Naive thymus-derived CD8-positive, alpha-beta T cell (primary cell): ENCODE measurements at places on chromosomes 5 and 9.

DNA sequence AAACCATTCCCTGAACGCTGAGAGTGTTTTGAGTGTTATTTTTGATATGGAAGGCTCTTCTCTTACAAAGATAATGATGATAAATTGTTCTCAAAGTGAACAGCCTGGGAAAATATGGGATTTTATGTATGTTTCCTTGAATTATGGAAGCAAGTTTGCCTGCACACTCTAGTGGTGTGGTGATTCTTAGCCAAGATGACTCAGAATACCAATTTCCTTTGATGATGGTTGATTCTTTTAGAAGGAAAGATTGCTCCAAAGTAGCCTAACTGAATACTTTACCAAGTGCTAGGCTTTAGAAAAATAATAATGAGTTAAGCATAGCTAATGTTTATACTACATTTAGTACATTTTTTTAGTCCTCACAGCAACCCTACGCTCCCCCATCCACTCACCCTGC is 243.4 kb downstream of the EBF1 start:
- no peaks in the 10 kb centered on the region for H3K27me3 ChIP-seq
- H3K36me3 ChIP-seq = no peaks in the 10 kb centered on the region
- peak overlapping the region; percentile 3 for H3K27ac ChIP-seq
- H3K4me1 ChIP-seq = peaks cover 4% of the 10 kb centered on the region
- peak overlapping the region; percentile 56 for H3K4me3 ChIP-seq
- DNase-seq = no peak

DNA sequence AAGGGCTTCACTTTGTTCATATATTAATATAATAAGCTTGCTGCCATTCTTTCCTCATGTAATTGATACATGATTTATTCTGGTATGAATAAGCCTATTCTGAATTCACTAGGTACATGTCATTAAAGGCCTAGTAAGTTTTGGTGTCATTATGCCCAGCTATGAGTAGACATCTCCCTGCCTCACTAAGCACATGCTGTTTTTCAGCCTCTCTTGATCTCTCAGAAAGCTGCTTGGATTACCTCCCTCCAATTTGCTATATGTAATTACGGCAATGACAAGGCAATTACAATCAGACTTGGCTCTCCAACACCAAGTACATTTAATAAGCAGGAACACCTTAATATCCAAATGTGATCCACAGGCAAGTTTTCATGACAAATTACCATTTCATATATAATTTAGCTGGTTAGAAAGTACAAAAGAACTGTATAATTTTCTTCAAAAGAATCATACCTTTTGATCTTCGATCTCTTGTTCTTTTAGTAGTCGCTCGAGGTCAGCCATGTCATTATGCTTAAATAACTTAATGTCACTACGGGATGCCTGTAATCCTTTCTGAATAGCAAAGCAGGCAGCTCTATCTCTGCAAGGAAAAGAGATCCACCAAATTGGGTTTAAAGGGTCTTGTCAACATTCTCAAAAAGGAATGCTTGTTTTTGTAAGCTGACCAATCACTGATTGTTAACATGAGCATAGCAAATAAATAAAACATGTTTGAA is 56.3 kb downstream of the SPTLC1 start:
- no peaks in the 10 kb centered on the region for H3K27me3 ChIP-seq
- H3K36me3 ChIP-seq = peaks cover 94% of the 10 kb centered on the region
- peaks cover 5% of the 10 kb centered on the region for H3K4me1 ChIP-seq
- no peak overlapping the region for H3K27ac ChIP-seq

GRCh38 chr5:109038209-109038840 is 290.6 kb downstream of the FER start:
- H3K36me3 ChIP-seq = no peaks in the 10 kb centered on the region
- no peak overlapping the region for H3K27ac ChIP-seq
- H3K27me3 ChIP-seq = no peaks in the 10 kb centered on the region

GRCh38 chr9:88221105-88221504 is 82.8 kb upstream of the SPATA31C2 start:
- H3K4me1 ChIP-seq = no peaks in the 10 kb centered on the region
- DNase-seq = no peak
- H3K27me3 ChIP-seq = peaks cover 18% of the 10 kb centered on the region
- no peak overlapping the region for H3K4me3 ChIP-seq
- H3K36me3 ChIP-seq = no peaks in the 10 kb centered on the region
- no peak overlapping the region for H3K27ac ChIP-seq

DNA sequence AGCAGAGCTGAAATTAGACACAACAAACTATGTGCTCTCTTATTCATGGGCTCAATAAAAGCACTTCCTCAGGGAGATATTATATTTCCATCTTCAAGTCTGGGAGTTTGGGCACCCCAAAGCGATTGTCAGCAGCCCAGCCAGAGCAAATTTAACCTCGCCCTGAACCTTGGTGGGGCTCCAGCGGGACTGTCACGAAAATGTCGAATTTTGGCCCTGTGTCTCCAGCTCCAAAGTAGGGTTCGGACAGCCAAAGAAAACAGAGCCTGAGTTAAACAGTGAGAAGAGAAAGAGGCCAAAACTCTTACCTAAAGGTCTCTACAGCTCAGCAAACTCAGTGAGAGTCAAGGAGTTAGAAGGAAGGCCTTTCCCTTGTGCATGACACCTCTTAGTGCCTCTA is 432.9 kb downstream of the SPATA31D1 start:
- H3K27me3 ChIP-seq = no peaks in the 10 kb centered on the region
- DNase-seq = no peak
- H3K4me3 ChIP-seq = no peak overlapping the region
- no peak overlapping the region for H3K27ac ChIP-seq
- no peaks in the 10 kb centered on the region for H3K36me3 ChIP-seq

- no peaks in the 10 kb centered on the region for H3K4me1 ChIP-seq
- H3K4me3 ChIP-seq = no peak overlapping the region
- peaks cover 3% of the 10 kb centered on the region for H3K27me3 ChIP-seq
- H3K36me3 ChIP-seq = no peaks in the 10 kb centered on the region
Observed at GRCh38 chr5:103582364-103582763, 19.8 kb upstream of the NUDT12 start.

- H3K4me3 ChIP-seq = no peak overlapping the region
- H3K27me3 ChIP-seq = peaks cover 11% of the 10 kb centered on the region
- DNase-seq = no peak
- no peaks in the 10 kb centered on the region for H3K36me3 ChIP-seq
- no peak overlapping the region for H3K27ac ChIP-seq
- H3K4me1 ChIP-seq = no peaks in the 10 kb centered on the region
Observed at GRCh38 chr5:58675341-58675740, 92.5 kb downstream of the RAB3C start.

DNA sequence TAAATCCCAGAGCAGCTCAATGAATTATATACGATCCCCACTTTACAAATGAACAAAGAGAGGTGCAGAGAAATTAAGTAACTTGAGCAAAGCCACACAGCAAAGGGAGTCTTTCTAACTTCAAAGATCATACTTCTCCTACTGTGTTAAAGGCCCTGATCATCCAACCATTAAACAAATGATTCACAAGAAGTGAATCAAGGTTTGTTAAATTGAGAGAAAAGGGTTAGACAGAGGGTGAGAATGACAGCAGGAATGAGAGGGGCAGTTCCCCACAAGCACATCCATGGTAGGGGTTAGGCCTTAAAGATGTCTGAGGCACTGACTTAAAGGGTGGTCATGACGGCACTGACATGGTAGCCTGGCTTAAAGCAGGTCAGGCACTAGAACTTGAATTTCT is 10.7 kb downstream of the IDNK start:
- H3K36me3 ChIP-seq = no peaks in the 10 kb centered on the region
- peaks cover 8% of the 10 kb centered on the region for H3K4me1 ChIP-seq
- no peak for DNase-seq

- peaks cover 4% of the 10 kb centered on the region for H3K4me1 ChIP-seq
- H3K4me3 ChIP-seq = no peak overlapping the region
- no peaks in the 10 kb centered on the region for H3K27me3 ChIP-seq
Observed at GRCh38 chr9:33350310-33350709, 52.1 kb downstream of the AQP7 start.
